Left renal pelvis (tissue), 4 donors: ENCODE measurements at places on chromosomes 6 and 20.

- no peak for DNase-seq
Measured at GRCh38 chr6:125124049-125124669, 29.4 kb upstream of the TPD52L1 start.

DNA sequence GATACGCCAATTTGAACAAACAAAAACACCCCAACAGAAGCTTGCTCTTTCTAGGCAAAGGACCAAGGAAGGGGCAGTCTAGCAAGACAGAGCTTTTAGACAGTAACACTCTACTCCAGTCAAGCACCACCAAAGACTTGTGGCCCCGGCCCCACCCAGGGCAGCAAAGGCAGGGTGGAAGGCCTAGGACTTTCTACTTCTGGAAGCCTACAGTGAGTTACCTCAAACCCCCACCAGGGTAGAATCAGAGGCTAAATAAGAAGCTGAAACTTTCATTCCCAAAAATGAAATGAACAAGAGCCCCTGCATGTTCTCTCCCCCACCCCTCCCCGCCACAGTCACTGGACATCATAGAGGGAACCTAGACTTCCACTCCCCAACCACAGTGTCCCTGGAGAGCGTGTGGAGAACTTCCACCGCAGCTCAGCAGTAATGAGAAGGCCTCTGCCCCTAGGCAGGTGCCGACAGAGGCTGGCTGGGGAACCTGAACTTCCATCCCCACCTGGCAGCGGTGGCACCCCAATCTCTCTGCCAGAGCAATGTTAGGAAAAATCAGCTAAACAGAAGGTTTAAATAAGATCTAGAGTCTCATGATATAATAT lies 40.0 kb downstream of the KATNA1 start:
- no peak for DNase-seq

DNA sequence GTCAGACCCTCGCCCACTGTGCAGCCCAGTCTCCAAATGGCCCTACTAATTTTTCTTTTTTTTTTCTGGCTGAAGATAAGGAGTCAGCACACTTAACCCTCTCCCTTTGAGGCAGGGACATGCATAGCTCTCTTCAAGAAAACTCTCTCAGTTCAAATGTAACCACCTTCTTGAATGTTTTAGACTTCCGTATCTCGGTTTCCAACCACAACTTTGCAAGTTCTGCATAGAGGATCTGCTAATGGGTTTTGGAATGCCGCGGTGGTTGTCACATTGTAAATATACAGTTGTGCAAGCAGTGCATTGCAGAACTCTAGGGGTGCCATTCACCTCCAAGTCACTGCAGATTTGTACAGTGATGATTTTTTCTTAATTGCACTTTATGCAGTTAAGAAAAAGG lies 59.4 kb upstream of the SLC35B3 start:
- no peak for DNase-seq

DNA sequence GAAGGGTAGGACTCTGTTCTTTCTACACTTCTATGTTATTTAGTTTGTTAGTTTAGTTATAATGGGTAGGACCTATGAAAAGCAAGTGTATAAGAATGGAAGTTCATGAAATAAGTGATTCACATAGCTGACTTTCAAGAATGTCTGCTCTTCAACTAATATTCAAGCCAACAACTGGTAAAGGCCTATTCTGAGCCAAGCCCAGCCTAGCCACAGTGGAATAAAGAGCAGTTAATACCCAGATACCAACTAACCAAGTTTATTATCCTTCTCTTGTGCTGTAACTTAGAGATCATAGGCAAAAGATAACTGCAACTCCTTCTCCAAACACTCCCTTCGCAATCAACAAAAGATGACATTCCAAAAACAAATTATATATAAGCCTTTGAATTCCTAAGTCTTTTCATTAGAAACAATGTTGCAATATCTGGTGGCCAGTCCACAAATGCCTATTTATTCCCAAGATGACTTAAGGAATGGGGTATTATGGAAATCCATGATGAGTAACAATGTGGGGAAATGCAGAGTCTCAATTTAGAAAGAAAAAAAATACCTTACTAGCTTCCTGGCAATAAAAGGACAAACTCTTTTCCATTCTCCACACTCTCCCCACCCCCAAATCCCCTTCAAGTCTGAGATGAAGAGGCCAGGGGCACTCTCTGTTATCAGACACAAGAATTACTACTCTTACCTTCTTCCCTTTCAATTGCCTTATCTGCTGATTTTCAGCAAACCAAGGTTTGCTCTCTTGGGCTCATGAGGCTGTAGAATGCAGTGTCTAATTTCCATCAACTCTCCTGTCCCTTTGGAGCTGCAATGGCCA lies 27.4 kb downstream of the BTBD9 start:
- DNase-seq = no peak

DNA sequence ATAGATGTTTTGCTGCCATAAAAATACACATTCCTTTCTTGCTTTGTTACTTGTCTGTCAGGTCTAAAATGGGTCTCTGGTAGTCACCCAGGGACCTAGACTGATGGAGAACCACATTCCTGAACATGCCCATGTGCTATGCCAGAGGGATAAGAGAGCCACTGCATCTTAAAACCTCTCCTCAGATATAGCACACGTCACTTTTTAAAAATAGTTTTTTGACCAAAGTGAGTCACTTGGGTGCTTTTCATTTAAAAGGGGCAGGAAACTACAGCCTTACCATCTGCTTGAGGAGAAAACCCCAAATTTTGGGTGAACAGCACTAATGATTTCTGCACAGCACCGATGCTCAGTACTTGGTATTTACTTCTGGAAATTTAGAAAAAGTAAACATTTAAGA lies 197.8 kb downstream of the OGFRL1 start:
- DNase-seq = no peak

DNA sequence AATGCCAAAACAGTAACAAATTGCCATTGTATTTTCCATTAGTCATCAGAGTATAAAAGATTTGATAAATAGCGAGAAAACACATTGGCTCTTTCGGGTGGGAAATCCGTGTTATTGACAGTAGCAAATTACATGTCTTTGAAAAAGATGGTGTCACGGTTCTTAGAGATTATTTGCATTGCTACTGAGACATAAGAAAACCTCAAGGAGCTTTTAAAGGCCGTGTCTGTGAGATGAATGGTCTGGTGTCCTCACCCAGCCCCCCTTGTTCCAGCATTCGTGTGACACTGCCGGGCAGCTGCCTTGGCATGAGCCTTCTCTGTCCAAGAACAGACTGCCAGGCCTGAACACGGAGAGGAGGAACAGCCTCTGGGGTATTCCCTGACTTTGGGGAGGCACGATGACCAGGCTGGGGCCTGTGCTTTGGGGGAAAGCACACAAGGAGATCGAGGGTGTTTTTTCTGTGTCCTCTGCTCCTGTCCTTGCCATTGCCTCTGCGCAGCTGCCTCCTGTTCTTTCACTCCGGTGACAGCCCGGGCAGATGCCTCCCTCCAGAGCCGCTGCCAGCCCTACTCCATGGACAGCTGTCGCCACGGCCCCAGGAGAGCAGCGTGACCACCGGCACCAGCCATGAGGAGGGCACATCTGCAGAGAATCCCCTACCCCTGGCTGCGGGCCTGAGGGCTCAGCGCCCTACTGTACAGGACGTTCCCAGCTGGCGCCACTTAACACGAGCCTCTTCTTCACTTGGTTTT lies 167.7 kb upstream of the CDYL start:
- no peak for DNase-seq

- no peak for DNase-seq
Measured at GRCh38 chr6:136403110-136403980, 113.7 kb upstream of the BCLAF1 start.

DNA sequence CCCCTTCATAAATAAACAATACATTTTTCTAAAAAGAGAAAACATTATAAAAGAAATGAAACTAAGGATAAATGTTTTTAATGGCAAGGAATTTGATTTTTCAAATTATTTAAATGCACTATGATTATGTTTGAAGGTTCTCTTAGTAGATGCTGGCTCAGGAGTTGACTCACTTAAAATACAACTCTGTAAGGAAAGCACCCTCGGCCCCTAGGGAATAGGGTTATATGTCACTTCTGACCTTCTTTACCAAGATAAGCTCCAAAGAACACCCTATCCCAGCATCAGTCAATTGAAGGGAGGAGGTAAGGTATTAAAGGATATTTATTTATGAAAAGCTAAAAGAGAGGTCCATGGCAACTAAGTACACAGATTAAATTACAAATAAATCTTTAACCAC lies 6.8 kb downstream of the SNAP91 start:
- no peak for DNase-seq
